ENCODE measurements at places on chromosomes 5 and 9.
A peak's percentile ranks its signal among the peaks of the same experiment; 100 is the strongest.

GRCh38 chr5:32309761-32310160 is 3.0 kb downstream of the MTMR12 start:
- DNase-seq, result no peak

DNA sequence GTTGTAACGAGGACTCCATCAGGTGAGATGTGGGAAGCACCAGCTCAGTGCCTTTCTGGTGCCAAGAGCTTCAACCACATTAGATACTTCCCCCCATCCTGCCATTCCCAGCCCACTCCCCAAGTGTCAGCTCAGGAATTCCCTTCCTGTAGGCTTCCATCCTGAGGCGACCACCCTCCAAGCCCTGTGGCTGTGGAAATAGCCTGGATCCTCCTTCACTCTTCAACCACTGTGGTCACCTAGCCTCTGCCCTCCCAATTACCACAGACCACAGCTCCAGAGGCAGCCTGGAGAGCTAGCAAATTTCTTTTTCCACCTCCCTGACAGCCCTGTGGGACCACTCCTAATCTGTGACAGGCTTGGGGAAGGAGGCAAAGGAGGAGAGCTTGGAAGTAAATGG is 219.8 kb upstream of the MAP3K1 start:
- DNase-seq, result no peak

- DNase-seq, result no peak
Observed at GRCh38 chr5:13910201-13910600, 34.3 kb downstream of the DNAH5 start.

DNA sequence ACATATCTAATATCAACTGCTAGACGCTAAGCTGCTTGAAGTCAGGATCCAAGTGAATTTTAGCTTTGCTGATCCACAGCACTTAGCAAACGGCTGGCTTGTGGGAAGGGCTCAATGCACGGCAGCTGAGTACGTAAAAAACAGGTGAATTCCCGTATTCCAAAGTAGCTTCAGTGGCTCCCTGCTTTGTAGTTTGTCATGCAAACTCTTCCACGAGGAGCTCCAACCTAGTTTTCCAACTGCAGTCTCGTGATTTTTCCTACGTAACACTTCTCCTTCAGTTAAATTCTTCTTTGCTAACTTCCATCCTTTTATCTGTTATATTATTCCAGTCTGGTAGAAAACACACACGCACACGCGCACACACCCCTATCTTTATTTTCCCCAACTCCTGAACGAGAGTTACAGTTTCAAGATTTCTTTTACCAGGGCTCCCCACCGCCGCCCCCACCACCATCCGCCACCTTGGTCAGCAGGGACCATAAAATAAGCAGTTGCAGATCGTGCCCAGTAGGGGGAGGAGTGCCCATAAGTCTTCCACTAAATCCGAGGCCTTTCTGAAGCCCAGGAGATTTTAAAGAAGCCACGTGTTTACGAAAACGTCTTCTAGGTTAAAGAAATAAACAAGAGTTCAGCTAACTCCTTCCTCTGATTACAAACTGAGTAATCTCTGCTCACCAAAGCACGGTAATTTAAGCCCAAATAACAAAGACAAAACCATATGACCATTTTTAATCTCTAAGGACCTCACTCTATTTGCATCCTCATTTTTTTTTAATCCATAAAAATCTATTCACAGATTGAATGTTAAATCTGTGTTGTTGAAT is 34.8 kb upstream of the TRIO start:
- peak; percentile 60 for DNase-seq

GRCh38 chr5:61926911-61927310 is 379.1 kb upstream of the KIF2A start:
- DNase-seq, result no peak

GRCh38 chr5:9761706-9762105 is 131.6 kb upstream of the TAS2R1 start:
- DNase-seq, result no peak

GRCh38 chr9:123174887-123175518 is 93.4 kb downstream of the STRBP start:
- no peak for DNase-seq

- DNase-seq, result no peak
Observed at GRCh38 chr9:105132606-105133005, 111.8 kb upstream of the SLC44A1 start.

DNA sequence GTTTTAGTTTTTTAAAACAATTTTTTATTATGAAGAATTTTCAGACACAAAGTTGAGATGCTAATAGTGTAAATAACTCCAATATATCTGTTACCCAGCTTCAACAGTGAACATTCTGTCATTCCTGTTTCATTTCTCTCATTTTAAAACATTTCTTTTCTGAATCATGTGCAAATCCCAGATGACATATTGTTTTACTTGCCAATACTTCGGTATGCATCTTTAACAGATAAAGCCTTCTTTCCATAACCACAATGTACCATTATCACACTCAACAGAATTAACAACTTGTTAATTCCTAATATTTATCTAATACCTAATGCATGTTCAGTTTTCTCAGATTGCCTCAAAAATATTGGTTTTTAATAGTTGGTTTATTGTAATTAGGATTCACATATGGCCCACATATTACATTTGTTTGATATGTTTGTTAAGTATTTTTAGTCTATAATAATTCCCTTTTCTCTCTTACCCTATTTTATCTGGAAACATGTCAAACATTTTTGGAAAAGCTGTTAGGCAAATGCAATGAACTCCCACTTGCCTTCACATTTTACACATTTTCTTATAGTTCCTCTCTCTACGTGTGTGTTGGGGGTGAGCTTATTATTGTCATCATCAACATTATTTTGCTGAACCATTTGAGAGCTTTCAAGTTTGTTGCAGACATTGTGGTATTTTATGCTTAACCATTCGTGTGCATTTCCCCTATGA is 58.7 kb upstream of the ANKRD55 start:
- DNase-seq, result no peak

GRCh38 chr9:79955300-79955699 is 383.5 kb downstream of the TLE4 start:
- DNase-seq, result peak; percentile 7

GRCh38 chr5:157914151-157914788 is 55.3 kb upstream of the CLINT1 start:
- no peak for DNase-seq

DNA sequence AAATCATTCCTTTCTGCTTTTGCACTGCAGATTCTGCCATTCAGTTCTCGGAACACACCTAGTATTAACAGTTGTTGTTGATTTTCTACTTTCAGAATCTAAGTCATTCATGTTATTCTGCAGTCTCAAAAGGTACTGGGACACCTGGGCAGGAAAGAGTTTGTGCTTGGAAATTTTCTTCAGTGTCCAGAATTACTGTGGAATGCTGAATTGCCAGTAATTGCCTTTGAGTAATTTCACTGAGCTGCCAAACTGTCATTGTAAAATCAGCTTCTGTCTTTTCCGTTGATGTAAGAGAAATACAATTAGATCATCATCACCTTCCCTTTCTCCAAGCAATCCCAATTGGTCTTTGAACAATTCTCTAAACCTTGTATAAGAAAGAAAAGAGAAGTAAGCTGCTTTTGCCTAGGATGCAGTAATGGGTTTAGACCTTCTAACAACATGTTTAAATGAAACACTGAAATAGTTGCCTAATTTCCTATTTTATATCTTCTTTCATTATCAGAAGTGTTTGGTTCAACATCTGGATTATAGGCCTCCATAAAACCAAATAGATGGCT is 75.7 kb upstream of the TGFBR1 start:
- DNase-seq, result peak; percentile 61

GRCh38 chr5:112379542-112380325 is 39.3 kb downstream of the EPB41L4A start:
- DNase-seq, result no peak

- no peak for DNase-seq
Observed at GRCh38 chr5:68444048-68444447, 228.5 kb downstream of the PIK3R1 start.

- DNase-seq, result peak; percentile 88
Observed at GRCh38 chr9:126722252-126722921, 82.5 kb upstream of the ZBTB43 start.

DNA sequence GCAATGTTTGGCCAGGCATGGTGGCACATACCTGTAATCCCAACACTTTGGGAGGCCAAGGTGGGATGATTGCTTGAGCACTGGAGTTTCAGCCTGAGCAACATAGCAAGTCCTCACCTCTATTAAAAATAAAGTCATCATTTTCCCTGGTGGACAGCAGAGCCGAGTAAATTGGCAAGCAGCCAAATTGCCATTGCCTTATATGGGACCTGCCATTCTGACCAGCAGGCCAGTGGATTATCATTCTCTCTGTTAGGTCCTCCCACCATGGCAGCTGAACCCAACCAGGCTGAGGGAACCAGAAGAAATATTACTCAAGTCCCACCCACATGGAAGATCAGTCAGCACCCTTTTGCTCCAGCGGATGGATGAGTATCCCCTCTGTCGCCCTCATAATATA is 1829.9 kb downstream of the EFNA5 start:
- no peak for DNase-seq

- no peak for DNase-seq
Observed at GRCh38 chr5:68932830-68933434, 160.9 kb upstream of the SLC30A5 start.

- DNase-seq, result no peak
Observed at GRCh38 chr5:88670461-88670860, 212.5 kb downstream of the MEF2C start.

- DNase-seq, result no peak
Observed at GRCh38 chr5:153964191-153964879, 74.4 kb downstream of the FAM114A2 start.

GRCh38 chr5:116881921-116882531 is 307.4 kb upstream of the SEMA6A start:
- no peak for DNase-seq

DNA sequence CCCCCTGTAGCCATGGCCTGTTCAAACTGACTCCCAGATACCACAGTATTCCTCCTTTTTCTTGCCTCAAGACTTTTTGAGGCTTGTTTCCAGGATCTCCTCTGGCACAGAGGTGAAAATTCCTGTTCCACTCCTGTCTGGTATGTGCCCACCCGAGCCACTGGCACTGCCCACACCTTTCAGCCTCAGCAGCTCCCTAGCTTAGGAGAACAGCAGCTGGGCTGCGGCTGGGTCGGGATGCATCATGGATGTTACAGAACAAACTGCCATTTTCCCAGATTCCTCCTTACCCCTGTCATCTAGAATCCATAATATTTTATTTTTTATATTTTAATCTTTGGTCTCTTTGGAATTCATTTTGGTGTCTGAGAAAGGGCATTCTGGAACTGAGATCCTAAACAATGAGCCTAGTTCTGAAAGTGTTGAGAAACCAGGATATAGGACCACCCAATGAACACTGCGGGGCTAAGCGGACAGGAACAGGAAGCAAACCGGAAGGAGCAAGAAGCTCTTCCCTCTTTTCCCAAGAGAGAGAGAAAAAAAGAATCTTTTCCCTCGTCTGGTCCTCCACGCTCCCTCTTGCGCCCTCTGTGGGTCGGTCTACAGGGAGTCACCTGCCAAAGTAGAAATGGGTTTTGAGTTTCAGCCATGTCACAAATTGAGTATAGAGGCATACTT is 12.5 kb downstream of the OR2S2 start:
- DNase-seq, result peak; percentile 69

- DNase-seq, result peak; percentile 8
Observed at GRCh38 chr9:29691758-29692407, 2118.6 kb upstream of the C9orf72 start.

DNA sequence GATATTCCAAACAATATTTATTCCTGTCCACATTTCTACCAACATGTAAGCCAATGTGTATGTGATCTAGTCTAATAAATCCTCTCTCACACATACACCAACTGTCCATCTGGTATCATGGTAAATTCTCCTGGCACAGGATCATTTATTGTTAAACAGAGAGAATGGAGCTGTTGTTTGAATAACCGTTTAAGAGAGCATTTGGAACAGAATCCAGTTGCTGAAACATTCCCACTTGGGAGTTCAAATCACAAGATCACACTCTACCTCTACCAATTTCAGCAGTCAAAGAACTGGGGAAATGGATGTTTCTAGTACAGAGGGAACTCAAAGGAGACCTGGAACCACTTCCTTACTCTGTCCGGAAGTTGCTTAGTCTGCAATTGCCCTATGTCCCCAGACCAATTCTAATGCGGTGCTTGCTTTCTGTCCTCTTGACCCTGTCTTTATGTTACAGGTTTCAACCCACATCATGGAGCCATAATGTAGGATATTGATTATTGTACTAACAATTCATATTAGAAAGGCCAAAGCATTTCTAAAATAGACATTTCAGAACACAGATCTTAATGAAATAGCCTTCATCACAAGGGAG is 488.4 kb downstream of the SEMA5A start:
- DNase-seq, result no peak

- no peak for DNase-seq
Observed at GRCh38 chr5:169065400-169065799, 235.5 kb downstream of the SLIT3 start.

- DNase-seq, result no peak
Observed at GRCh38 chr5:88426441-88426840, 157.8 kb upstream of the TMEM161B start.

DNA sequence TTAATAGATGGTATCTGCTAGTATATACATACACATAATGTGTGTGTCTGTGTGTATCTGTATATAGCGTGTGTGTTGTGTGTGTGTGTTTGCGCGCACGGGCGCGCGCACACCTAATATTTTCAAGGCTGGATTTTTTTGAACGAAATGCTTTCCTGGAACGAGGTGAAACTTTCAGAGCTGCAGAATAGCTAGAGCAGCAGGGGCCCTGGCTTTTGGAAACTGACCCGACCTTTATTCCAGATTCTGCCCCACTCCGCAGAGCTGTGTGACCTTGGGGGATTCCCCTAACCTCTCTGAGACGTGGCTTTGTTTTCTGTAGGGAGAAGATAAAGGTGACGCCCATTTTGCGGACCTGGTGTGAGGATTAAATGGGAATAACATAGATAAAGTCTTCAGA is 757 bp downstream of the FXN start:
- peak; percentile 18 for DNase-seq

- peak; percentile 100 for DNase-seq
Observed at GRCh38 chr9:128066713-128067644, at the start of gene NAIF1. NAIF1 (minus strand) TSS chr9:128067320; CDS start chr9:128067101, 219 bp downstream.

- DNase-seq, result no peak
Observed at GRCh38 chr9:106613250-106613737, 249.7 kb upstream of the ZNF462 start.

GRCh38 chr5:146565764-146566367 is 49.9 kb upstream of the GPR151 start:
- DNase-seq, result peak; percentile 49

DNA sequence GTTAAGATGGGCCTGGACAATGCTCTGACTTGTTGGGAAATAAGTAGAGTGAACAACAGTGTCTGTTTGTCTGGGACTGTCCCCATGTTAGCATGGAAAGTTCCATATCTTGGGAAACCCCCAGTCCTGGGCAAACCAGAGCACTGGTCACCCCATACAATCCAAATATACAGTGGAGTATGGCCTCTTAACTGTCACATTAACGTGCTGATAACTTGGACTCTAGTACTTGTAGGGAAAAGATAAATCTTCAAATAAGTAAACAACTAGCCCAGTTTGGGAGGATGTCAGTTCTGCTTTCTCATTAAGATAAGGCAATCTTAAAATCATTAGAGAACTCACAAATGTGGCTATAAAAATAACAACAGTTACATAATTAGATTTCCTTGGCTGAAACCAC is 47.6 kb upstream of the JAK2 start:
- peak; percentile 92 for DNase-seq
